ENCODE measurements at places on chromosomes 7 and 10. TPM values are rescaled to one million over a fixed set of nuclear protein-coding genes. Genes with fewer than 3 reads are reported as not detected.

GRCh38 chr10:7756360-7756992 lies 31.3 kb downstream of the KIN start:
- peak; percentile 46 for DNase-seq

GIMAP2 gene
- not detected for total RNA-seq

TRPV5 gene
- not detected for total RNA-seq

ZNF394 gene
- total RNA-seq: 23.8 TPM

DNA sequence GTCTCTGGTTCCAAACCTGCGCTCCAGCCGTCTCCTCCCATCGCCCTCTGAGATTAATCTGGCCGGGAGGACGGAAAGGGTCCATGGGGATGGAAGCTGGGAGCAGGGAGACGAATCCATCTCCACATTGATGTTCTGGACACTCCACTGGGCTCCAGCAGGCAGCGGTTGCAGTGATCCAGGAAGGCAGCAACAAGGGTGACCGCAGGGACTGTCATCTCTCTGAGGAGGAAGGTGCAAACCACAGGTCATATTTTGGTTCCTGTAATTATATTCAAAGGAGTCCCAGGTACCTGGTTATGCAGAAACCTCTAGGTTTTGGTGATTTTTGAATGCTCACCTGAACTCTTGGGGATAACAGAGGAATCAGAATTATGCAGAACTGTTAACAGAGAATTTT lies 54.8 kb downstream of the EVX1 start:
- no peak for DNase-seq

LRRC4 gene
- 0.70 TPM for total RNA-seq

- DNase-seq: no peak
These were observed 9.0 kb upstream of the CUZD1 start for GRCh38 chr10:122854648-122855047.

- no peak for DNase-seq
These were observed 56.9 kb downstream of the PRR15 start for GRCh38 chr7:29620556-29620930.

LAMB1 gene
- 1,014 TPM for total RNA-seq

MLLT10 gene
- 56.5 TPM for total RNA-seq

GRCh38 chr7:128752251-128752650 lies 13.1 kb downstream of the CALU start:
- no peak for DNase-seq

PKD2L1 gene
- total RNA-seq: not detected

SPDYE9 gene
- not detected for total RNA-seq

DNA sequence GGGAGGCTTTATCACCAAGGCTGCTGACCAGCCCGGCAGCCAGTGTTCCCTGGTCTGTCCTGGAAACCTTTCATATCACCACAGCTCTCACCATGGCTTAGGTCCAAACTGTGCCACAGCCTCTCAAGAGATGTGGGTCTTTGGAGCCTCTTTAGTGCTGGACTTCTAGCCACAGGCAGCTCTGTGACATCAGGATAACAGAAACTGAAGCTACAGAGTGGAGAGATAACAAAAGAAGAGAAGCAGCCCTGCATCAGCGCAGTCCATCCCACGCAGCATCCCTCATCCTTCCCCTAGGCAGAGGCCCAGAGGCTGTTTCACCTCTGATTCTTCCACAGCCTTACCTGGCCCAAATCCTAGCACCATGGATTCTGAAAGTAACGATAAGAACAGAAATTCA lies 187.9 kb upstream of the KMT2E start:
- DNase-seq: no peak

GRCh38 chr10:92241158-92241500 lies 49.7 kb downstream of the CPEB3 start:
- no peak for DNase-seq

NKX2-3 gene
- not detected for total RNA-seq

CALN1 gene
- total RNA-seq: not detected

SFTPA1 gene
- not detected for total RNA-seq

- DNase-seq: no peak
These were observed 84.7 kb downstream of the NRP1 start for GRCh38 chr10:33249659-33250345.

DNA sequence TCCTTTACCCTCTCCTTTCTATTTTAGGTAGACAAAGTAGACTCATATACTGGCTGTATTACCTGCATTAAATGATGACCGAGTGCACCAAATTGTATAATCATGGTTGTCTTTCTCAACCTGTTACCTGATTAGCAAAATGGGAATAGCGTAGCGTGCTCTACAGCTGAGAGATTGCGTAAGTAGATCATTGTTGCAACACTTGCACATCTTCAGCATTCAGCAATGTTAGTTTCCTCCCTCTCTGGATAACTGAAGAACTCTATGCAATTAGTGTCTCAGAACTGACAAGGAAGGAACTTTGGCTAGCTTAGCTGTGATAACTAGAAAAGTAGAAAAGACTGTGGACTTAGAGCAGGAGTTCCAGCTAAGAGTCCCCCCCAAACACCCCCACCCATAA lies 787.4 kb downstream of the PHTF2 start:
- DNase-seq: no peak

- DNase-seq: no peak
These were observed 231.0 kb upstream of the PRSS58 start for GRCh38 chr7:142488842-142489241.

- no peak for DNase-seq
These were observed 11.5 kb downstream of the EGFR start for GRCh38 chr7:55030314-55030713.

- DNase-seq: no peak
These were observed 563.9 kb upstream of the C7orf33 start for GRCh38 chr7:148026713-148027112.

GRCh38 chr7:137873524-137873923 lies 26.8 kb upstream of the DGKI start:
- no peak for DNase-seq

PIP gene
- not detected for total RNA-seq

- DNase-seq: no peak
These were observed 637.4 kb upstream of the MKI67 start for GRCh38 chr10:128763588-128763987.

GRCh38 chr10:14244147-14244546 lies 86.6 kb downstream of the FRMD4A start:
- DNase-seq: no peak

ASB4 gene
- total RNA-seq: not detected

DNA sequence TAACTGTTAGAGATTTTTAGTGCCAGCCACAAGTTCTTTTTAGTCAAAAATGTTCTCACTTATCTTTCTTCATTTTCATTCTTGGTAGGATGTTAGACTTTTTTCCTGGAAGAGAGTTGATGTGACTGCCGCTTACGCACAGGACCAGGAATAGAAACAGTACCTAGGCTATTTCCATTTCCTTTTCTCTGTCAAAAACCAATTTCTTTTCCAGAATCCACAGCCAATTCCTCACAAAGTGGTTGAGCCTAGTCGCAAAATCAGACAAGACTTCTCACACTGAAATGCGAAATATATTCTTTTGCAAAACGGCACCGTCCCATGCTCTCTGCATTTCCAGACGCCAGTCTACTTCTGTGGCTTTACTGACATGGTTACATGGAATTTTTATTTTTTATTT lies 394.2 kb downstream of the GALNT17 start:
- DNase-seq: no peak

DNA sequence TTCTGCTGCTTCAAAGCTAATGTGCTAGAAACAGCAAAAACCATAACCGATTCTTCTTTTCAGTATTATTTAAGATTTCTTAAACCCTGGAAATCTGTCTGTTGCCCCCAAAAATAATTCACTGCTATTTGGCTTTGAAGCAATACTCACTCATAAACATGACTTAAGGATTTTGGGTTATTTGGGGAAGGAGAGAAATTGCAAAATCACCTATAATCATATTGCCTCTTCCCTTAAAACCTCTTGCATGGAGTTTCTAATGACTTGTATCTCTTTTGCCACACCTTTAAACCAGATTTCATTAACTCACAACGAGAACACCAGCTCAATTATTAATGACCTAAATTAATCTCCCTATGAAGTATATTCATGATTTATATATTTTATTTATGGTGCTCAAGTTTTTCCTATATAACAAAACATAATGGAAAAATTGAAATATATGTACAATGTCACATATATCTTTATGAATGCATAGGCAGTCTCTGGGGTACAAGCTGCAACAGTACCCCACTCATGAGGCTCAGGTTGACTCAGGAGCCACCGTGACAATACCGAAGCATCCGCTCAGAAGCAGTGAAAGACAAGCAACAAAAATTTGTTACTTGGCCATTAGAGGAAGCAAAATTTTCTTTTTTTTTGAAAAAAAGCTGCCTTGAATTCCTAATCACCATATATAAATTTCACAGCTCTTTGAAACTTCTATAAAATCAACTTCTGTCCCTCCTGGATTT lies 3.0 kb downstream of the NAMPT start:
- no peak for DNase-seq

DNA sequence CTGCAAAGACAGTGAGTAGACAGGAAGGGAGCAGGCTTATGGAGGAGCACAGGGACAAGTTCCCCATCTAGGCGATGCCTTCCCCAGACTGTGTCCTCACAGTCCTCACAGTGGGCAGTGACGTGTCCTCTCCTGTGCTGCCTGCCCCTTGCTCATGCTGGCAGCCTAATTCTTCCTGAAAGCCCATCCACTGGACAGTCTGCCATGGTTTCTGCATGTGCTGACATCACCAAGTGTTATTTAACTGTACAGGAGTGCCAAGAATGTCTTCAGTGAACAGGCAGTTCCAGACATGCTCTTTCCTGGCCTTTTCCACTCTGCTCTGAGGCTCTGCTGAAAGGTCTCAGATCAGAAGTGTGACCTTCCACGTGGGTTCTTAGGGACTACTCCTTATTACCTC lies 54.1 kb downstream of the ZNF248 start:
- DNase-seq: no peak

CHST15 gene
- total RNA-seq: 73.6 TPM

DNA sequence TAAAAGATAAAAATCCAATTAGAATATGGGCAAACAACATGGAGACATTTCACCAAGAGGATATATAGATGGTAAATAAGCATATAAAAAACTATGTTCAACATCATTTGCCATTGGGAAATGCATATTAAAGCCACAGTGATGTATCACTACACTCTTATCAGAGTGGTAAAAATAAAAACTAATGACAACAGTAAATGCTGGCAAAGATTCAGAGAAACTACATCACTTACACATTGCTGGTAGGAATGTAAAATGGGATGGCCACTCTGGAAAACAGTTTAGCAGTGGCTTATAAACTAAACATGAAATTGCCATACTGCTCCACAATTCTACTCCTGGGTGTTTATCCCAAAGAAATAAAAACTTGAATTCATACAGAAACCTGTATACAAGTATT lies 59.2 kb downstream of the CROT start:
- DNase-seq: no peak

DNA sequence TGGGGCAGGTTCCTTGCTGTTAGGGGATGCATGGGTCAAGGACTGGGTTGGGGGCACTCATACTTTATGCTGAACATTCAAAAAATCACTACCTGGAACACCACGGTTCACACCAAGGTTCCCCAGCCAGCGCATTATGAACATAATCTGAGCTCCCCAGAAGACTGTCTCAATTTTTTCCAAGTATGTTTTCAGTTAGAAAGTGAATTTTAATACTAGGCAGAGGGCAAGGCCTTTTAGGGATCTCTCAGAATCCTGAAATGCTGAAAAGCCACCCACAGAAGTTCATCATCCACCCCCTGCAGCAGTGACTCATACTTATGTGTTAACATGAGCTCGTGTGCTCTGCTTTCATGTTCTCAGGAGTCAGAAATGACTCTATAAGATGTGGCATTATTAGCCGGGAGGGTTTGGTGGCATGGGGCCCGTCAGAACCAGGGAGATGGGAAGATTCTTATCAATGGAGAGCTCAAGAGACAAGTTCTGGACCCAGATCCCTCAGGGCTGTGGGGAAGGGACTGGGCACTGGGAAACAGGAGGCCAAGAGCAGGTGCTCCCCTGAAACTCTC lies 185.2 kb upstream of the ITGB1 start:
- no peak for DNase-seq

AKR1C4 gene
- not detected for total RNA-seq

GRCh38 chr10:122543676-122544445 lies 16.7 kb upstream of the DMBT1 start:
- DNase-seq: no peak

DNA sequence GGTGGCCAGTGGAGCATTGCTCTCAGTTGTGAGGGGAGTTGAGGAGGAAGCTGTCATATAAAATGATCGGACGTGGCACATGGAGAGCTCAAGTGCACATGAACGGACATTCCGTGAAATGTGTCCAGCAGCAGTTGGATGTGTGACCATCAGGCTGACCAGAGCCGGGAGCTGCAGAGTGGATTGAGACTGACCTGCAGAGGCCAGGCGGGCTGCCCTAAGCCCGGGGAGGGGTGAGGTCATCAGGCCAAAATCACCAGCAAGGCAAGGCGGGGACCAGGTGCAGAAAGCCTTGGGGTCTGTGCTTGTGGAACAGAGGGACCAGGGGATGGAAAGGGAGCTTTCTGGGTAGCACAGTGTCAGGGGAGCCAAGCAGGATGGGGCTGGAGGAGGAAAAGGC lies 279.5 kb downstream of the CELF2 start:
- no peak for DNase-seq

GRCh38 chr7:151891753-151892152 lies 14.8 kb upstream of the PRKAG2 start:
- DNase-seq: peak; percentile 76

ACHE gene
- total RNA-seq: 1.5 TPM

GRCh38 chr10:24449321-24449740 lies 240.4 kb downstream of the KIAA1217 start:
- no peak for DNase-seq

CLDN4 gene
- 0.50 TPM for total RNA-seq

METTL27 gene
- total RNA-seq: 2.2 TPM

DNA sequence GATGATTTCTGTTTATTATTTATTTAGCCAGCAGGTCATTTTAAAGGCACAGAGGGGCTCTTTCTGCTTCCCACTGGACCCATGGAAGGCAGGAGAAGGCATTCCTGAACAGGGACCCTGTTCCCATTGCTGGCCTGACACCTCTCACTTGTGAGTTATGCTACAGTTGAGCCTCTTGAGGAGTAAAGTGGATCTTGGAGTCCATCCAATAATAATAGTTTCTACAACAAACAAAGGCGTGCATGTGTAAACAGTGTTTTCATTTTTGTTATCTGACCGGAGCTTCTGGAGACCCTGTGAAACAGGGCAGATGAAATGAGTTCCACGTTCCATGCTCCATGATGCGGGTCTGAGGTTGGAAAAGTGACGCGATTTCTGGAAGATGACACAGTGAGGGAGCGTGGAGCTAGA lies 127.3 kb upstream of the HABP2 start:
- no peak for DNase-seq

GRCh38 chr7:90187507-90188050 lies 24.0 kb upstream of the STEAP2 start:
- DNase-seq: no peak

DNA sequence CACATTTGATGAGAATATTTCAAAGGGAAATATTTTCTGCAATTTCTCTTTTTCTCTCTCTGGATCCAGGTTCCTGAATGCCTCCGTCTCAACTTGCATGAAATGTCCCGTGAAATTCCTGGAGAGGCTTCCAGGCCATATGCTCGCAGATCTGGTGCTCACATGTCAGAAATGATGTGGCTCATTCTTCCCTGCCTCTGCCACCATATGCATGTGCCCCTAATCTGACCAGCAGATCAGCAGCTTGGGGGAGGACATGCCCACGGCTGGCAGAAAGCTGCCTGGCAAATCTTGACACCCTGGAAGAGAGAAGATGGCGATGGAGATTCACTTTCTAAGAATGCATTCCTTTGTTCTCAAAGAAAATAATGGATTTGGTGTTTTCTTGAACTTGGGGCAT lies 490.7 kb downstream of the RPS24 start:
- DNase-seq: no peak

Data from osteocyte (in vitro differentiated cells).